Upper lobe of left lung (tissue), 6 donors: ENCODE measurements at places on chromosomes 3 and 15. TPM values are rescaled to one million over a fixed set of nuclear protein-coding genes. Genes with fewer than 3 reads are reported as not detected.
A peak's percentile ranks its signal among the peaks of the same experiment; 100 is the strongest.

DNA sequence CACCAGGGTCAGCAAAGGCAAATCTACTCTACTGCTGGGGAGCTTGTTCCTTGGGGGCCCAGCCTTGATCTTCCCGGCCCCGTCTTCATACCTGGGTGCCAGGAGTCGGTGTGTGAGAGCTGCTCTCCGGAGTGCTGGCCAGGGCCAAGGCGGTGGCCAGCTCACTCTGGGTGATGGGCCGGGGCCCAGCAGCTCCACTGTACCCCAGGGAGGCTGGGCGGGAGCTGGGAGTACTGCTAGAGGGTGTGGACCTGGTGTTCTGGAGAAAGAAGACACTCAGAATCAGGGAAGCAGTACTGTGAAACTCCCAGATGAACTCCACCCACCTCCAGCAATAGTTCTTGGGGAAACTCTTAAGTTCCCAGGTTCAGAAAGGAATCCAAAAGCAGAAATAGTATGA is 11.9 kb downstream of the UBL7 start:
- peak; percentile 50 for DNase-seq

GRCh38 chr15:74215958-74216357 is 13.4 kb upstream of the STRA6 start:
- DNase-seq, result no peak

- DNase-seq, result no peak
Observed at GRCh38 chr3:70224337-70224736, 88.1 kb downstream of the MDFIC2 start.

DNA sequence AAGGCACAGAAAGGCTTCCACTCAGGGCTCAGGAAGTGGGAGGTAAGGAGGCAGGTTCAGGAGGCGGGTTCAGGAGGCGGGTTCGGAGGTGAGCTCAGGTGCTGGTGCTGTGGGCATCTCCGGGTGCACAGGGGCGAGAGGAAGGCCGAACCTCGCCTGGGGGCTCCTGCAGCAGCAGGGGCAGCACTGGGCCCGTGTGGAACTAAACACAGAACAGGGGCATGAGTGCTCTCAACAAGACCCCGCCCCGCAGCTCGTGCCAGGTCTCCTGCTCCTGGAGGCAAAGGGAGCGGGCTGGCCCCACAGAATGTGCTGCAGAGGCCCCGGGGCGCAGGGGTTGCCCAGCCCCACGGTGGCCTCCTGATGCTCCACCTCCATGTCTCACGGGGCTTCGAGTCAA is 13.7 kb downstream of the ZDHHC19 start:
- DNase-seq, result no peak

DNA sequence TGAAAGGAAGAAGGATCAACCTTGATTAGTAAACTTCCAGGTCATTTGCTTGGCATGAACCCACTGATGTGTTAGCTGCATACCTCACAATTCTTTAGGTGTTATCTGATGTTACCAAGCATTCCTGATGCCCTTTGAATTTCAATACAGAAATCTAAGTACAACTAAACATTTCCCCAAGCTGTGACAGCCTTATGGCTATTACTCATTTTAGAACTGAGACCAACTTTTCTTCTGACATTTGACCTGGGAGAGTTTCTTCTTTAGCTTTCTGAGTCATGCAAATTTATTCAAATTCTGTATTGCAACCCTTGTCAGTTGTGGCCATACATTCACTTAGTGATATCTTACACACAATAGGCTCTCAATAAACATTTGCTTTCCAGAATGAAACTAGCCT is 124.3 kb downstream of the TIGIT start:
- no peak for DNase-seq

DNA sequence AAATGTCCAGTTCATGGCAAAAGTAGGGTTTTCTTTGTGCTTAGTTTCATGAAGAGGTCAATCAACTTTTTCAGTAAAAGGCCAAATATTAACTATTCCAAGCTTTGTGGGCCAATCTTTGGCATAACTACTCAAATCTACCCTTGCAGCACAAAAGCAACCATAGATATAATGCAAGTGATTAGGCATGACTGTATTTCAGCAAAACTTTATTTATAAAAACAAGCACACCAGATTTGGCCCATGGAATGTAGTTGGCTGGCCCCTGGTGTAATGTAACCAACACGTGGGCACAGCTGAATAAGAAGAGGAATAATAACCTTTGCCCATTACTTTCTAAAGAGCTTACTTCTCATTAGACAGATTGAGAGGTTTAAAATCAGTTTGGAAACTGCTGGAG is 50.6 kb downstream of the CASR start:
- no peak for DNase-seq

DNA sequence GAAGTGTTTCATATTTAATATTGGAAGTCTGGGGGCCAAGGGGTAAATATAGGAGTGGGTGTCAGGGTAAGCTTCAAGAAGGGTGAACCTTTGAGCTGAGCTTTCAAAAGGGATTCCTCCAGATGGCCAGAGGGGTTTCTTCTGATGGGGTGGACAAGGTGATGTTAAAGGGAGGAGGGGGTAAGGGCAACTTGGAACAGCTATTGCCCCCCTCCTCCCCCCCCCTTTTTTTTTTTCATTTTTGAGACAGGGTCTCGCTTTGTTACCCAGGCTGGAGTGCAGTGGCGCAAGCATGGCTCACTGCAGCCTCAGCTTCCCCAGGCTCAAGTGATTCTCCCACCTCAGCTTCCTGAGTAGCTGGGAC is 2.1 kb upstream of the TTLL3 start:
- DNase-seq, result no peak

GRCh38 chr3:119529883-119530282 is 29.5 kb downstream of the CD80 start:
- no peak for DNase-seq

DNA sequence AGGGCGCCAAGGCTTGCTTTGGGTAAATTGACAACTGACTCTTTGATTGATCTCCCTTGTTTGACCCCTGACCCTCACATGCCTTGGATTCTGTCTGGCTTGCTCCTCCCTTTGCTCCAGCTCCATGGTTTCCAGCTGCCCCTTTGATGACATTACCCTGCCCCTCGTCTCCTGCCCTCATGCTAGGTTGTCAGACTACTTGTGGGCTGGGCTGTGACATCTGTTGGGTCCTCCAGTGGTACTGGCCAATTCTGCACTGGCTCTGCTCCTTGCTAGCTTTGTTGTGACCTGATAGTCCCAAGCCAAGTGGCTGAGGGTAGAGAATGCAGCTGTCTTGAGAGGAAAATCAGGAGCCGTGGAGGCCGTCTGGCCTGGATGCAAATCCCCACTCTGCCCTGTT is 6.2 kb downstream of the THSD4 start:
- no peak for DNase-seq

DNA sequence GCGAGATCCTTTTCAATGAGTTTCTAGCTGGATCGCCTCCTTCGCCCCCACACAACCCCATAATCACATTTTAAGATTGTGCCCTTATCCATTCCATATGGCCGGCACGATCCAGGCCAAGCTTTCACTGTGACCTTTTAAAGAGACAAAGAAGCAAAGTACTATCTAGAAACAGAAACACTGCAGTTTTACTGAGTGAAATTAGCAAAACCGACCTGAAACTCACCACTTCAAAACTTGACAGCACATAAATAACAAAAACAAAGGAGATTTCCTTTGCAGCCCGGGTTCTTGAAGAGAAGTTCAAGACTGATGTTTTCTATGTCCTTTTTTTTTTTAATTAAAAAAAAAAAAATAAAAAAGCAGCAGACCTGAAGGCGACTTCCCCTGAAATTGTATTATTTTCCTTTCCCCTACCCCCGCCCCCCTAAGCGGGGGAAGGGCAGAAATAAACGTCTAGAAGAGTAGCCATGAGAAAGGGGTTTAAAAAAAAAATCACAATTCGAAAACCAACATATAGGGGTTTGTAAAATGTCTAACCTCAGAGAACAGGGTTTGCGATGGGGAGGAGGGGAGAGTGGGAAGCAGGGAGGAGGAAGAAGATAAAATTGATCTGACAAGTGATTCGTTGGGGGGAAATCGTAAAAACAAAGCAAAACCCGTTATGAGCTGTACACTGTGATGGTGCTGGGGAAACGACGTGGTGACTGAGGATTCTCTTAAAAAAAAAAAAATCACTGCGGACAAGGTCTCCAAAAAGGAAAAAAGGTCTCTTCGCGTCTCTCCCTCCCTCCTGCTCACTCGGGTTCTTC is 1.5 kb downstream of the SATB1 start:
- DNase-seq, result peak; percentile 52

DNA sequence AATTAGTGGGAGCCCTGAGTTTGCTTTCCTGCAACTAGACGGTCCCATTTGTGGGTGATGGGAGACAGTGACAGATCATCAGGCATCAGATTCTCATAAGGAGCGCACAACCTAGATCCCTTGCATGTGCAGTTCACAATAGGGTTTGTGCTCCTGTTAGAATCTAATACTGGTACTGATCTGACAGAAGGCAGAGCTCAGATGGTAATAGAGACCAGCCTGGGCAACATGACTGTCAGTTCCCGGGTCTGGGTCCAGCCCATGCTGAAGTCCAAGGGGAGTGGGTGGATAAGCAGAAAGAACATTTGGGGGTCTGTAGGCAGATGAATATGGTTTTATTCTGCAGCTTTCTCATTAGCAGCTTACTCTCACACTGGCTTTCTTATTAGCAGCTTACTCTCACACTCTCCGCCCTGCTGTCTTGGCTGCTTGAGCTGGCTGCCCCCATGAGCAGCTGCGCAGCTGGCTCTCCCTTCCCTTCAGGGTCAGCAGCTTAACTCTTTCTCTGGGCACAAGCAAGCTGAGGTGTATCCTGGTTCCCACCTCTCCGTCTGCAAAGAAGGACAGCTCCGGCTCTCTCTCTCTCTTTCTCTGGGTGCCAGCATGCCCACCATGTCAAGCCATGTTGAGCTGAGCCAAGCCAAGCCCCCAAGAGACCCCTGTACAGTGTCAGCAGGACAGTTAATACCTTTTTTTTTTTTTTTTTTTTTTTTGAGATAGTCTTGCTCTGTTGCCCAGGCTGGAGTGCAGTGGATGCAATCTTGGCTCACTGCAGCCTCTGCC is 46.5 kb downstream of the KLHDC8B start:
- DNase-seq, result no peak

DNA sequence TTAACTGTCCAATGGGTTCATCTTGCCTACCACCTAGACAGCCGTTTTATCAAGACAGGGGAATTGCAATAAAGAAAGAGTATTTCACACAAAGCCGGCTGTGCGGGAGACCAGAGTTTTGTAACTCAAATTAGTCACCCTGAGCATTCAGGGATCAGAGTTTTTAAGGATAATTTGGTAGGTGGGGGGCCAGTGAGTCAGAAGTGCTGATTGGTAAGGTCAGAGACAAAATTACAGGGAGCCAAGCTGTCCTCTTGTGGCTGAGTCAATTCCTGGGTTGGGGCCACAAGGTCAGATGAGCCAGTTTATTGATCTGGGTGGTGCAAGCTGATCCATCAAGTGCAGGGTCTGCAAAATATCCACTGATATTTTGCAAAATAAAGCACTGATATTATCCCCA is 29.9 kb upstream of the GPD1L start:
- no peak for DNase-seq

DNA sequence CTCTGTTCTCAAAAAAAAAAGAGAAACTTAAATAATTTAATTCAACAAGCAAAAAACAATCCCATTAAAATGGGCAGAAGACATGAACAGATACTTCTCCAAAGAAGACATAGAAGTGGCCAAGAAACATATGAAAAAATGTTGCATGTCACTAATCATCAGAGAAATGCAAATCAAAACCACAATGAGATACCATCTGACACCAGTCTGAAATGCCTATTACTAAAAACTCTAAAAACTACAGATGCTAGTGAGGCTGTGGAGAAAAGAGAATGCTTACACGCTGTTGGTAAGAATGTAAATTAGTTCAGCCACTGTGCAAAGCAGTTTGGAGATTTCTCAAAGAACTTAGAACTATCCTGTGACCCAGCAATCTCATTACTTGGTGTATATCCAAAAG is 382.9 kb downstream of the OTOL1 start:
- DNase-seq, result no peak

DNA sequence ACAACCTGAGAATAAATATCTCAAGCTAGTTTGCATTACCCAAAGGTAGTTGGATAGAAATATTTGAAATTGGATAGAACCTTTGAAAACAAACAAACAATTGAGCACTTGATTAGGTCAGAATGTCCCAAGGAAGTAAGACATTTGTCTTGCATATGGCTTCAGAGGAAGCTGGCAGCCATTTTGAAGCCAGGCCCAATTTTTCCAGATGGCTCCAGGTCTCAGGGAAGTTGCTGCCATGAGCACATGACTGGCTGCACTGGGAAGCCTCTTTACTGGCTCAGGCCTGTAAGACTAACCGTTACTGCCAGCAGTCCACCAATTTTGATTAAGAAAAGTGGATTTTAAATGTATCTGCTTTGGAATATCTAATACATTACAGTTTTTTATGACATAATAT is 448.9 kb upstream of the DPH6 start:
- DNase-seq, result no peak

DNA sequence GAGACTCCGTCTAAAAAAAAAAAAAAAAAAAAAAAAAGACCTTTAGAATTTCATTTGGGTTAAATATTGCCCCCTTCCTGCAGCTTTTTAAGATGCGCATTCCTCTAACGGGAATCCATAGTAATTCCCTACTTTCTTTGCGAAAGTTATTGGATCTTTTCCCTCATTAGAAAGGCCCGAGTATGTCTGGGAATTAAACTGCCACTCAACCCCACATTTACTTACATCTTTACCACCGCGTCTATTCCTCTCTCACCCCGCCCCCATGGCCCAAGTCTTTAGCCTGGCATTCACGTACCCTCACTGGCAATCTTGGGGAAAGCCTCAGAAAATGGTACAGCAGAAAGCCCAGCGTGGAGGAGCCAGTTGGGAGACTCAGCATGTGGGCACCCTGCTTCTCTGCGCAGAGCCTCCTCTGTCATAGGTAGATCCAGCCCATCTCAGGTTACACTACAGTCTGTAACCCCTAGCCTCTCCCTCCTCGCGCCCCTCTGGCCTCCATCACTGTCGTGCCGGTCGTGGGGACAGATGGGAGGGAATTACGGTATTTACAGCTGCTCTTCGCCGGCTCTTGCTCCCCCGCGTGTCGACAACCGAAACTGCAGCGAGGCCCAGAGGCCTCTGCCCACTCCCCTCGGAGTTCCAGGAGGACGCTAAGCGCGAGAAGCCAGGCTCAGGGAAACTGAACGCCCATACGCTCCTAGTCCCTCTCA is 6.4 kb upstream of the ANKDD1A start:
- DNase-seq, result peak; percentile 81

DNA sequence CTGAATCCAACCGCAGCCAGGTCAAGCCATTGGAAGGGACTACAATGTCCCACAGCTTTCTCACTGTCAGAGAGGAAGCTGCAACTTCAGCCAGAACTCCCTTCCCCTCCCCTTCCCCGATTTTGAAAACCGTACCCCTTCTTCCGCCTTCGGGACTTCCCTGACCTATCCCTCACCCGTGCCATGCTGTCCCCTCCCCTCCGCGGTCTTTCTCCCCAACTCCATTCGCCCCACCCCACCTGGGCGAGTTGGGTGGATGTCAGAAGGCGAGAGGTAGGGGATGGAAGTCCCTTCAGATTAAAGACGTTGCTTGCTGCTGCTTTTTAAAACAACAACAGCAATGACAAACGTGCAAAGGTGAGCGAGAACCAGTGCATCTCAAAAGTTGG is 723 bp downstream of the CPNE4 start:
- DNase-seq, result no peak

GRCh38 chr3:197353867-197354567 is 55.6 kb upstream of the DLG1 start:
- no peak for DNase-seq

C3orf49 gene
- not detected for total RNA-seq

GAP43 gene
- not detected for total RNA-seq

SAMMSON gene
- not detected for total RNA-seq

GP5 gene
- total RNA-seq, result 0.30 TPM

ST3GAL6 gene
- 29.3 TPM for total RNA-seq

LRCH3 gene
- 37.9 TPM for total RNA-seq

SPATA12 gene
- total RNA-seq, result 0.27 TPM

NOX5 gene
- total RNA-seq, result 0.77 TPM

MESP2 gene
- not detected for total RNA-seq

ISLR gene
- total RNA-seq, result 22.1 TPM

MCF2L2 gene
- 0.44 TPM for total RNA-seq
